ENCODE measurements at places on chromosomes 3 and 15.

DNA sequence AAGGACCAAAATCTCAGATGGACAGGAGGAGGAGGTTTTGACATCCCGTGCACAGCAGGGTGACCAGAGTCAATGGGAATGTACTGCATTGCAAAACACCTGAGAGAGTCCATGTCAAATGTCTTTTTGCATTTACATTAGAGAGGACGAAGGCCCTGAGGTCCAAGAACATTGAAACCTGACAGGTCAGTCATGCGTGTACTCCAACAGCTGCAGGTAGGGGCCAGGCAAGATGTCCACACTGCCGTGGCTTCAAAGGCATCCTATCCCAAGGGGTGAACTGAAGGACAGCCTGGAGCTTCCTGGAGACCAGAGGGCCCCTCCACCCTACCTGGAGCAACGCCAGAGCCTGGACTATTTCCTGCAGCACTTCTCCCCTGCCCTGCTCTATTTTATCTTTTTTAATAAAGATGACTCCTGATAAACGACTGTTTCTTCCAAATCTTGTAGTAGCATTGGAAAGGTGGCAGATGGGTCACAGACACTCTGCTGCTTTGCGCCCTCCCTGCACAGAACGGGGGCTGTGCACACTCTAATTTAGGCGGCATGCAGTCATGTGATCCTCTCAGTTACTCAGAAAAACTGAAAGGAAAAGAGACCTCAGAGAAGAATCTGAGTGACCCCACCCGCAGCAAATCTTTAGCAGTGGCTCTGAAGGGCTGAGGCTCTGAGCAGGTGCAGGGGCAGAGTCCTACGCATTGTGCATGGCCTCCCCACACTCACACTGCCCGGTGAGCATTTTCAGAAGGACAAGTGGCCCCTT lies 68.2 kb downstream of the HMCES start:
- DNase-seq, result no peak

GRCh38 chr3:120299403-120299802 lies 14.4 kb upstream of the GPR156 start:
- DNase-seq, result no peak

DNA sequence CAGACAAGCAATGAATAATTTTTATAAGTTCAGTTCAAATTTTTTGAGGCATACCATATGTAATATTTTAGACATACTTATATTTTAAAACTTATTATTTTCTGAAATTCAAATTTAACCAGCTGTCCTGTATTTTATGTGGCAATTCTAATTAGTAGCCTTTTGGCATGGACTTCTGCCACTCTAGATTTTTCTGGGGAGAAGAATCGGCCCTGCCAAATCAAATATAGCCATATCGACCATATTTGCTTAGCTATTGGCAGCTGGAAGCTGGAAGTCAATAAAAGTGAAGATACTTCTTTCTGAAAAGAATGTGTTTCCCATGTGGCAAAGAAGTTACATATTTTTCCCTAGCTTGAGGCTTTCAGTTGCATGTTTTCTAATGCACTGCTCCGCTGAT lies 9.4 kb upstream of the RBMS3 start:
- DNase-seq, result no peak

DNA sequence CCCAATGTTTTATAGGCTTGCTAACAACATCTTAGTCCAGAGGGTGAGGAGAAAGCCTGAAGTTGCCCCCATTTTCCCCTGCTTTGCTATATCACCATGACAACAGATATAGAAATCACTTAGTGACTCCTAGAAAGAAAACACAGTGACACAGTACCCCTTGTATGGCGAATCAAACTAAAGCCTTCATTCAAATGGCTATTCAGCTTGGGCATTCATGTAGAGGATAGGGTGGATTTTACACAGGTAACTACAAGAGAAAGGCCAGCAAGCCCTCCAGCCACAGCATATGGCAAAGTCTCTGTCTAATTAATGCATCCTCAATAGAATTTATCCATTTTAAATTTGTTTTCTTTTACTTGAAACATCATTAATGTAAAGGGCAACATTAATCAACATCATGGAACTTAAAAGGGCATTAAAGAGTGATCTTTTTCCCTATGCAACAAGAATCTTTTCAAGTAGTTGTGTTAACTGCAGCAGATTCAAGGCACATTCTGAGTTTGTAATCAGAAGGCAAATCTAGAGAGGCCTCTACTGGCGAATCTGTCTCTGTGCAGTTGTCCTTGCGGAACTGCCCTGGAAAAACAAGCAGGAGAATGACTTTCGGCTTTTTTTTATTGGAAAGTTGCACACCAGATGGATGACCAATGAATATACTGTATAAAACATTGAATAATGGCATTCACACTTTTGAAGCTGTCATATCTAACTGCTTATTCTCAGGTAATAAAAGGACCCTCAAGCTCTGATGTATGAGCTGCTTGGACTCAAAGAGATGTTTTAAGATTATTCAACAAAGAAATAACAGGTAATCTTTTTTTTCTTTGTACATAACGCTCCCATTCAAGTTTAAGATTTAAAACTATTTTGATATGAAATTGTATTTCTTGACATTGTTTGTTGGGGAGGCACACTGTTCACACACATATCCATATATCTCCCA lies 621.7 kb upstream of the AGTR1 start:
- no peak for DNase-seq

DNA sequence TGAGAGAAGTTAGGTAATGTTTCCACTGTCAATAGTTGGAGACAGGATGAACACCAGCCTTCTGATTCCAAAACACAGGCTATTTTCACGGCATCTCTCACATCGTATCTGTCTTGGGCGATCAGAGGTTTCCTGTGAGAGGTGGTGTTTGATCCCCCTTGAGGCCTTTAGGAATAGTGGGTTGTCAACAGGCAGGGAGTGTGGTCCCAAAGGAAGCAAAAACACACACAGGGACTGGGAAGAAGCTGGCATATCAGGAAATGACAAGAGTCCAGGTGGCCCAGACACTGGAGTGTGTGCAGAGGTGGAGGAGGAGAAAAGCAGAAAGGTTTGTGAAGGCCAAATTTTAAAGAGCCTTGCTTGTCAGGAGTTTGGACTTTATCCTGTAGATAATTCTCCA lies 6.6 kb upstream of the MAGEF1 start:
- DNase-seq, result no peak

DNA sequence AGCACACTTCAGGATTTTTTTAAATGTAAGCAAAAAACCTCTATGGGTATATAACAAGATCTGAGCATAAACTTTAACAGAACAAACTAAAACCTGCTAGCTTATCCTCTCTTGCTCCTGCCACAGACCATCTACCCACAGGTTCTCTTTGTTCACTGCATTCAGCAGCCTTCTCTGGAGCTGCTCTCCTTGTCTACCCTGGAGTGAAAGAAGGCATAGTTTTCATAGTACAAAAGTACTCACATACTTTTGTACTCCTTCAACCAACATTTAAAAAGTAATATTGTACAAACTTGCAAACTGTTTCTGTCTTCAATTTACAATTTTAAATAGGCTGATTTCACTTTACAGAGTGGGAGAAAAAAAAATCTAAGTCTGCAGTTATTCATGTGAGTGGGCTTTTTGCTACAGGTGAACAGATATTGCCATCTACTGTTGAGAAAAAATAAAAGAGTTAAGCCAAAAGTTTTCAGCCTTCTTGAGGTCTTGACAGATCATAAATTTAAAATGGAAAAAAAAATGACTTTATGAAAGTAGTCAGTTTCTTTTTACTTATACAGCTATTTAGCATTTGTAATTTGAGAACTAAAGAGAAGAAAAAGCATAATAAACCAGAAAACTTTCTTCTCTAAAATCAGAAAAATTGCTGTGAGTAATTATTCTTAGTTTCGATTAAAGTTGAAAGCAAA lies 20.4 kb downstream of the TERC start:
- DNase-seq, result no peak

GRCh38 chr3:42130329-42131070 lies 39.3 kb downstream of the TRAK1 start:
- no peak for DNase-seq

DNA sequence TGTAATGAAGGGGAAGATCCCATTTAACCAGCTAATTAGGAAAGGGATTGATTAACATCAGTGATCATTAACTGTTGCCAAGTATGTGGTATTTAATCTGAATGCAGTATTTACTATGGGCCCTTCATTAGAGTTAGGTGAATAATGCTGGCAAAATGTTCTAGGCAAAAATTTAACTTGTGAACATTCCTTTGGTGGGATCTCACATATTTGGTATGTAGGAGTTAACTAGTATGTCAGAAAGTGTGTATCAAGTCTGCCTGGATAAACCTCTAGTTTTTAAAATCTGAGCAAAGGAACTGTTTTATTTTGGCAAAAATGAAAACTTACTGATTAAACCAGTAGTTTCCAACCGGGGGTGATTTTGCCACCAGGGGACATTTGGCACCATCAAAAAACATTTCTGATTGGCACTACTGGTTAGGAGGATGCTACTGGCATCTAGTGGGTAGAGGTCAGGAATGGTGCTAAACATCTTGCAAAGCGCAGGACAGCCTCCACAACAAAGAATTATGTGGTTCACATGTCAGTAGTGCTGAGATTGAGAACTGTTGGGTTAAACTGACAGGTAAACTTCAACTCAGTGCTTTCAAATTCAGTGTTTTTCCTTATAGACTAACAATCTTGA lies 22.5 kb downstream of the LRTM1 start:
- no peak for DNase-seq

DNA sequence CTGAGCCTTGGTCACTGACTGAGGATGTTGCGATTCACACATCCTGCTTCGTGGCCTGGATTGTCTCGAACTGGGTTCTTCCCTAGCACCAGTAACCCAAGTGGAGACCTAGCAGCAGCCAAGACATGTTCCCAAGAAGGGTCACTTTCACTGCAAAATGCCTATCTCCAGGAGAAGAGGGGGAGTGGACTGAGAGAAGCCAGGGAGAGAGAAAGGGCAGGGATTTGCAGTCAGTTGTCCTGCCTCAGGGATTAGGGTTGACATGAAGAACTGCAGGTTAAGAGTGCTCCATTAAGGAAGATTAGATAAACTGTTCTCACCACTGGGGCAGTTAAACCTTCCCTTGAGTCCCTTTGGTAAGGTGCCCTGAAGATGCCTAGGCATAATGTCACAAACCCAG lies 5.7 kb upstream of the CD276 start:
- no peak for DNase-seq

DNA sequence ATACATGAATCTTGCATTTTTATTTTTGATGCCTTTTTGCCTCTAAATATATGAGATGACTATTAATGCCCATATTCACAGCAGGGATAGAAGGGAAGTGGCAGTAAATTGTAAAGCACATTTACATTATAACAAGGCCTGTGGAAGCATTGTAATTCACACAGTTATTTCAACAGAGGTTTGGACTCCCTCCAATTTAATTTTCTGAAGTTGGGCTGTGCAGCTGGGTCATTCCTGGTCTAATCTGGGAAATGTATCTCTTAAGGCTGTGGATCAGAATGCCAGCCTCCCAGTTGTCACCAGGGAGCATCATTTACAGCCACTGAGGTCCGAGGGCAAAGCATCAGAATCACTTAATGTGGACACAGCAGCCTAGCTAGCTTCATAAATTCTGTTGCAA lies 434.5 kb downstream of the MFSD1 start:
- DNase-seq, result no peak

DNA sequence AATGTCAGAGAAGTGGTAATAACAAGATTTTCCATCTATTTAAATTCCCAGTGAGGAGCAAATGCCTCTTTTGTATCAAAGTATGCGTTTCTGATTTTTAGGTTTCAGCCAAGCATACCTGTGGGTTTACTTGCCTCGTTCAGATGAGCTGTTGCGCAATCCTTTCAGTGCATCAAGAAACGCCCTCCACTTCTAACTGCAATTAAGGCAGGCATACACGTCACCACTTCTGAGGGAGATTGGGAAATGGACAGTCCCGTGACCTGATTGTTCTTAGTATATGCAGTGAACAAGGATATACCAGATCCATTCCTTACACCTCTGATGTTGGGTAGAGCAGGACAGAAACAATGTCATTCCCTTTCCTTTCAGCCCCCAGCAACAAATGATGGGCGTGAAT lies 219.0 kb downstream of the ITPR1 start:
- peak; percentile 89 for DNase-seq

GRCh38 chr3:27289769-27290413 lies 79.3 kb downstream of the NEK10 start:
- DNase-seq, result no peak

DNA sequence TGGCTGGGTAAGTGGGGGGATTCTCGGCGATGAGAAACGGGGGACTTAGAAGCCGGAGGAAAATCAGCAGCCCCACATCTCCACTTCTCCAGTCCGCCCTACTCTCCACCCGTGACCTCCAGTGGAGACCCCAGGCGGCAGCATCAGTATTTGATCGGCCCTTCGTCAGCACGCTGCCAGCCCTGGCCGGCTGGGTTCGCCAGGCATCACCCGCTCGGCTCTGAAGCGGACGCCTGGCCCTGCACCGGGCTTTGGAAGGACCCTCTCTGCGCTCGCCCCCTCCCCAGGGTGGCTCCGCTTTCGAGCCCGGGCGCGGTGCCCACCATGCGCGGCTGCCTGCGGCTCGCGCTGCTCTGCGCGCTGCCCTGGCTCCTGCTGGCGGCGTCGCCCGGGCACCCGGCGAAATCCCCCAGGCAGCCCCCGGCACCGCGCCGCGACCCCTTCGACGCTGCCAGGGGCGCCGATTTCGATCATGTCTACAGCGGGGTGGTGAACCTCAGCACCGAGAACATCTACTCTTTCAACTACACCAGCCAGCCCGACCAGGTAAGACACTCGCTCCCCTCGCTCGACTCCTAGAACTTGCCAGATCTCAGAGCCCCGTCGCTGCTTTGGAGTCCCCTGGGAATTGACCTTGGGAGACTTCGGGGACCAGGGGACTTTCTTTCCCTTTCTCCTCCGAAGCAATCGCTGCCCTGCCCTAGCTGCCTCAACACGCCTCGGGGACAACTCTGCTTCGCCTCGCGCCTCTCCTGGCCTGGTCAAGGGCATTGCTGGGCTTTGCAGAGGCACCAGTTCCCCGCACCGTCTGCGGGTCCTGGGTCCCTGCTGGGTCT lies 561 bp downstream of the SIDT1 start:
- peak; percentile 9 for DNase-seq

- no peak for DNase-seq
These were observed 64.4 kb downstream of the GAP43 start for GRCh38 chr3:115687721-115688120.

DNA sequence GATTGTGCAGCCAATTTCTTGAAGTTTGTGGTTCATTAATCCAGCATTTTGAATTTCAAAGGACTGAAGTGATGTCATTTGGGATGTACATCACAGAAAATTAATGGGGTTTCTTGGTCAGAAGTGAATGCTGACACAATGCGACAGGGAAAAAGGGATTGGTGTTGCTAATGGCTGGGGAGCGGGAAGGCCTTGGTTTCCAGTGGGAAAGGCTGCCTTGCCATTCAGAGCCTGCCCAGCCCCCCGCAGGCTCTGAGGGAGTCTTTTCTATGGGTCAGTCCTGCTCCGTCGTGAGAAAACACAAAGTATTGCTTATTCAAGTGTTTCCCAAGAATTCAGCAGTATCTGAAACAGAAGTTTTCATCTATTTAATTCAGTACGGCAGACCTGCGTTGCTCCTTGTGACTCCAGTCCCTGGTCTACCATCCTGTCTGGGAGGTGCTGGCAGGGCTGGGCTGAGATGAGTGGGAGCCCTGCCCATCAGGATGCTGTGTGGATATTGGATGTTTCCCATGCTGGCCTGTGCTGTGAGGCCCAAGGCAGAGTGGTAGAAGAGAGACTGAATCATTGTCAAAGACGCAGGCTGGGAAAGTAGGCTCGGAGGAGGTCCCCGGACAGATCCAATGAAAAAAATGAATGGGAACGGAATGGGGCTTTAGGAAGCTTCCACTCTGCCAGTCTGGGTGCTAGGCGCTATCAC lies 111.2 kb upstream of the KLHL25 start:
- no peak for DNase-seq

- peak; percentile 70 for DNase-seq
These were observed 22.7 kb downstream of the ST6GAL1 start for GRCh38 chr3:186953011-186953487.
